ENCODE measurements at places on chromosomes 11 and 22. TPM values are rescaled to one million over a fixed set of nuclear protein-coding genes. Genes with fewer than 3 reads are reported as not detected.

FAM181B gene
- total RNA-seq, result 0.35 TPM

GRCh38 chr11:93591247-93591898 is 48.2 kb upstream of the SMCO4 start:
- H3K27ac ChIP-seq, result no peak overlapping the region
- H3K4me3 ChIP-seq, result no peak overlapping the region
- H3K27me3 ChIP-seq, result peaks cover 9% of the 10 kb centered on the region
- peaks cover 2% of the 10 kb centered on the region for H3K4me1 ChIP-seq
- H3K36me3 ChIP-seq, result no peaks in the 10 kb centered on the region

GRCh38 chr11:101083335-101083734 is 46.3 kb downstream of the PGR start:
- H3K36me3 ChIP-seq, result no peaks in the 10 kb centered on the region
- DNase-seq, result no peak
- no peaks in the 10 kb centered on the region for H3K4me1 ChIP-seq
- no peaks in the 10 kb centered on the region for H3K27me3 ChIP-seq
- H3K27ac ChIP-seq, result no peak overlapping the region
- no peak overlapping the region for H3K4me3 ChIP-seq

P2RX6 gene
- total RNA-seq, result 2.6 TPM

GRCh38 chr11:27718346-27718862 is 18.1 kb upstream of the BDNF start:
- H3K27ac ChIP-seq, result peak overlapping the region; percentile 99
- H3K4me3 ChIP-seq, result peak overlapping the region; percentile 89
- H3K36me3 ChIP-seq, result no peaks in the 10 kb centered on the region
- H3K4me1 ChIP-seq, result peaks cover 39% of the 10 kb centered on the region

Data from osteocyte (in vitro differentiated cells).